ENCODE measurements at places on chromosomes 5 and 9. TPM values are rescaled to one million over a fixed set of nuclear protein-coding genes. Genes with fewer than 3 reads are reported as not detected.
A peak's percentile ranks its signal among the peaks of the same experiment; 100 is the strongest.

DNA sequence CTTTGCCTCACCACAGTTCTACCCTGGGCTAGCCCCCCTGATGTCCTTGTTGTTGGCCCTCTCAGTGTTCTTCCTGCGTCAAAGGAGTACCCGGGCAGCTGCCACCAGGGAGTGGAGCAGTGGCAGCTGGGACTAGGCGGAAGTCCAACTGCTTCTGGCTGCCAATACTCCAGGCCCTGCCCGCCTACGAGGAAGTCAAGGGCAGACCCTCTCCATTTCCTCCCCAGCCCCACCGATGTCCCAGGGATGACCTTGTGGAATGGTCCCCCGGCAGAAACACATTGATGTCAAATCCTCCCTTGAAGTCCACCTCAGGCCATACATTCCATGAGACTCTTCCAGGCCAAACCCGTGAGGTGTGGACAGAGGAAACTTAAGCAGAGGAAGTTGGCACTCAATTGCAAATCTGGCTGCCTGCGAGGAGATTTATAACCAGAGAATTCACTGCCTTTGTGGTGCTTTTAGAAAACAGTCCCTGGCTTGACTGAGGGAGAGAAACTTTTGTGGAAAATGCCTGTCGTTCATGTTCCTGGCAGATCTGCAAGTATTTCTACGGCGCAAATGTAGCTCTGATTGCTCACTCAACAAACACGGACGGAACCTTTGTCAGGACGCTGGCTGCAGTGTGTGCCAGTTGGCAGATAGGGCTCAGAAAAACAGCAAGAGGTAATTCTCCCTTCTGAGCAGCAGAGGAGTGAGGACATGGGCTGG lies 339.7 kb downstream of the RAB3C start:
- peak; percentile 74 for DNase-seq

DNA sequence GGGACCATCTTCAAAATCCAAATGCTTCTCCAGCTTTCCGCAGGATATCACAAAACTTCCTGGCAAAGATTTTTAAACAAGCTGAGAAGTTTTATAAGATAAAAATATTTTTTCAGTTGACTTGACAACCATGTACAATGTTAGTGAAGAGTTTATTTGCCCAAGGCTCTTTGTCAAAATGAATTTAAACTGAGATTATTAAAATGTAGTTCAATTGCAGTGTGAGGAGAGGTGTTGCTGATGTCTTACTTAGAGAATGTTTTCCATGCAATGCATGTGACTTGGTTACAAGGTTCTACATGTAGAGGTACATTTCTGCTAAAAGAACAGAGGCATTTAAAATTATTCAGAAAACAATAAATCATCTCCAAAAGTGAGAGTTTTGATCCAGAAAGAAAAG lies 131.4 kb upstream of the MINAR2 start:
- DNase-seq = no peak

GRCh38 chr5:30930736-30931135 lies 262.8 kb upstream of the CDH6 start:
- no peak for DNase-seq

DNA sequence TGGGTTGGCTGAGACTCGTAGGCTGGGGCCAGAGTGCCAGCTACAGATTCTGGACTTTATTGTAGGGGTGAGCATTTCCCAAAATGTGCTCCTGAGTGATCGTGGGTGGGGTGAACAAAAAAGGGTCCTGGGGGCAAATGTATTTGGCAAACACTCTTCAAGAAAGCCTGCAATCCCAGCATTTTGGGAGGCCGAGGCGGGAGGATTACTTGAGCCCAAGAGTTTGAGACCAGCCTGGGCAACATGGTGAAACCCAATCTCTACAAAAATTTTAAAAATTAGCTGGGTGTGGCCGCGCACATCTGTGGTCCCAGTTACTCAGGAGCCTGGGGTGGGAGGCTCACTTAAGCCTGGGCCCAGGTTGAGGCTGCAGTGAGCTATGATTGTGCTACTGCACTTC lies 55.5 kb upstream of the CDKN2AIPNL start:
- no peak for DNase-seq

DNA sequence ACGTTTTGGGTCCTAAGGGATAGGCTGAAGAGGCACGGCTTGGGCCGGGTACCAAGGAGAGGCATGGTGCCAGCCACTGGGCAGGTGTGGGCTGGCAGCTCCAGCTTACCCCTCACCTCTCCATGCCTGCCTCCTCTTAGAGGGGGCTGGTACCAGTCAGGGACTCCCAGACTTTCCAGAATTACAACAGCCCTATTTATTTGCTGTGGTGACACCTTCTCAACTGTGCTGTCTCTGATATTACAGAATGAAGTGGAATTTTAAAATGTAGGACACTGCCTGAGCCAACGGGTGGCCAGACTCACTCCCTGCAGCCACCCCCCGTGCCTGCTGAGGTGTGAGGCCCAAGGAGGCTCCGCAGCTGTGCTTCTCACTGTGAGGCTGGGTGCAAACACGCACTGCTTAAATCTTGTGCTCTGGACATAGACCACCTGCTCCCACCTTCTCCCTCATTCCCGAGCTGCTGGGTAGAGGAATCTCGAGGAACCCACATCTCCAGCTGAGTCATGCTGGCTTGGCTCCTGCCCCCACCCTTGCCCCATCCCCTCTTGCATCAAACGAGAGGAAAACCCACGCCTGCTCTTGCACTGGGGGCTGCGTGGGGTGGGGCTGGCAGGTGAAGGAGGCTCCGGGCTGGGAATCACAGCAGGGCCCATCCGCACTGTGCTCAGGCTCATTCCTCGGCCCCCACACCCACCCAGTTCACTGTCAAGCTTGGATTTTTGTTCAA lies 47.9 kb downstream of the PRRT1B start:
- DNase-seq = no peak

DNA sequence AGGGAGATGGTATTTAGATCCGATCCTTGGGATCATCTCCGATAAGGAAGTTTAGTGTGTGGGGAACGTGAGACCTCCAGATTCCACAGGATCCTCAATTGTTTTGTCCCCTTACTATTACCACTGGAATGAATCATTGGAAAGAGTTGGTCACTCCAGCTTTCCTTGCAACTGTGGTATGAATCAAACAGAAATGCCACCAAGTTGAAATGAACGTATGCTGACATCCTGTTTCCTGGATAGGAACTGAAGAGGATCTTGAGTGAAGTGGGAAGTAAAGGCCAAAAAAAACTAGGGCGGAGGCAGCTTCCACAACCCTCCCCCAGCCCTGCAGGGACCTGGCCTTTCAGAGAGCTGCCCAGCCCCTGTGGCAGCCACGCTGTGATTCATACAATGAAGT lies 23.9 kb downstream of the IRX1 start:
- DNase-seq = no peak

- DNase-seq = no peak
Observed at GRCh38 chr5:4255441-4255840, 659.8 kb downstream of the IRX1 start.

DNA sequence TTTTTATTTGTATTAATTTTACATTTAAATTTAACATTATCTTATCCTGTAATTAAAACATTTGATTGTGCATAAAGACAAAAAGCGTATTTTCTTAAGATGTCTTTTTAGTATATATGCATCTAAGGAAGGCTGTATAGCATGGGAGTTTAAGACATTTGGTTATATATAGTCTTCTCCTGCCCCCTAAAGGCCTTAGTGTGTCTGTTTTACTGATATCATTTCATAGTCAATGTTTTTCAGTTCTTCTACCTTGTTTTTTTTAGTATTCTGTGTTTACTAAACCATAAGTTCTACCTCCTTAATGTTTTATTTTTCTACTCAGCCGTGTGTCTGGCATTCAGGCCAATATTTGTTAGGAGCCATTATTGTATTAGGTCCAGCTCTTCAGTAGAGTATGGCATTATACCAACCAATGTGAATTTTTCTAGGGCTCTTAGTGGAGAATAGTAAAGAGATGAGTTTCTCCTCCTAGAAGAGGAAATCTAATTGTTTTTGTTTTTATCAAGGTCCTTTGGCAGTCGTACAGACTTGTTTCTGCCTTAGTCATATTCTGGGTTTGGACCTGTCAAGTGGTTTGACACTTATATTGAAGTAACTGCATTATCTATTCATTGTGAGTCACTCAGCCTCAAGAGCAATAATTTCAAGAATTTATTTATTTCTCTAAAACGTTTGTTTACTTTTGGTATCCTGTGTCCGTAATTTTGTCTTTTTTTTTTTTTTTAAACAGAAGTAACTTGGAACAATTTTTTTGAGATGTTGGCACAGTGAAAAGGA lies 74.8 kb downstream of the SLF1 start:
- DNase-seq = no peak

GRCh38 chr9:77133011-77133410 lies 44.3 kb upstream of the VPS13A start:
- DNase-seq = no peak

DNA sequence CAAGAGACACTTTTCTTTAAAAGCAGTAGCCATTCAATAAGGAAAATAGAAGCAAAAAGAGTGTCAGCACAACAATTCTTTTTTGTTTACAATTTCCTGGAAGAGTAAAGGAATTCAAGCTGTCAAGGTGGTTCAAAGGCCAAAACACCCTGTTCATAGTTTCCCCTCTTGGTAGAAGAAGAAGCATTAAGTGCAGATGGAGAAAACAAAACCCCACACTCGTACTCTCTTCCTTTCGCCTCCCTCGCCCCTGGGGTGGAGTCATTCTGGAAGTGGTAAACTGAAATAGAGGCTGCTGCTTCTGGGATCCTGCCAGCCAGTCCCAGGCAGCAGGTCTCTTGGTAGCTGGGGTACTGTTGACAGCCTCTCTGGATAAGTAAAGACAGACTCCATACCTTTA lies 105.0 kb downstream of the ANKRD55 start:
- DNase-seq = no peak

DNA sequence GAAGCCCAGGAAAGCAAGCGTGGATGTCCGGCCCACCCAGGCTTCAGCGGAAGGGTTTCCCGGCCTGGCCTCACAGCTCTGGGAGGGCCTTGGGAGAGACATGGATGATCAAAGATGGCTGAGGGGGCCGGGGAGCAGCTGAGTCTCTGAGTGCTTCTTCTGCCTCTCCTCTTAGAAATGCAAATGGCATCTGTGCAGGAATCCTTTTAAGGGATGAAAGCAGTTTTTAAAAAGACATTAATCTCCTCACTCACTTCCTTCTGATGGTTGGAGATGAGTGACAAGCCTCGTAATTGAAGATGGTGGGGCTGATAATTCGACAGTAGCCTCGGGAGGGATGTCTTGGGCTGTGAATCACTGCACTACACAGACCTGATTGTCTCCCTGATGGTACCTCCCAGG lies 24.3 kb upstream of the PITX1 start:
- no peak for DNase-seq

DNA sequence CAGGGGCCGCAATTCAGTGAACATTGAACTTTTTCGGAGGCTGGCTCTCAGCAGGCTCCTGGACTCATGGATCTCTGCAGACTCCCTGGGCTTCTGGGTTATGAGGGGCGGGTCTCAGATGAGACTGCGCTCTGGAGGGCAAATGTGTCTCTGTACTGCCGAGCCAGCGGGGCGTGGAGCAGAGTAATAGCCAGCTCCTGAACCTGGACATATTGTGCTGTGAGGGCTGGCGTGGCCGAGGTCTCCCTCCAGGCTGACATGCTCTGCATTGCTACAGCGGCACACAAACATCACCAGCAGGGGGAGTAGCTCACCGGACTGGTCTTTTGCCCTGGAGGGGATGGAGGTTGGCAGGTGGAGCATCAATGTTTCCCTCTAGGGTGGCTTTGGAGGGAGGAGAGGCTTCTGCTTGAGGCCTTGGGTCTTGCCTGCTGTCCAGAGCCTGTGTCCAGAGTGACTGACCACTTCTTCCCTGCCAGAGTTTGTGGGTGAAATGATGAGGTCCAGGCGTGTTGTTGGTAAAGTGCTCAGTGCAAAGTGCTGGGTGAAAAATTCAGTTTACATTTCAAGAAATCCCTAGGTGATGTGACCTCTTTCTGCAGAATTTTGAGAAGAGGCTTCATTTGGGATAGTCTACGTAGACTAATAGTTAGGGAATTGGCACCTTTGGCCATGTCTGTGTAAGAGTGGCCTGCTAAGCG lies 10.9 kb upstream of the GADD45G start:
- DNase-seq = no peak

GRCh38 chr5:165410476-165410875 lies 1905.1 kb downstream of the MAT2B start:
- DNase-seq = no peak

GRCh38 chr5:52774005-52774410 lies 13.7 kb upstream of the ITGA1 start:
- no peak for DNase-seq

GRCh38 chr9:15116130-15116580 lies 190.9 kb downstream of the TTC39B start:
- no peak for DNase-seq

DNA sequence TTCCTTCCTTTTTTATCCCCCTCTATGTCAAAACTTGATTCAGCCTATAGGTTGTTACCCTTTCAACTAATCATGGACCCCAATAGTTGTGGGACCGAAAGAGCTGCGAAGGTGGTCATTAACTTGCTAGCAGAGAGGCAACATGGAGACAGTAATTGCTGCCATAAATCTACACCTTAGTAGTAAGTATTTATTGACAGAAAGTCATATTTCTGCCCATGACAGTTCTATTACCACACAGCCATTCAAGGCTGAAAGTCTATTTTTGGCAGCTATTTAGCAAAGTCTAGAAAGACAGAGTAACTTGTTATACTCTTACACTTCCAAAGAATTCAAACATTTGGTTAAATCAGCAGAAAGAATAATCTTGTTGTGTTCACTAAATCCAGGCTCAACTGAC lies 236.2 kb downstream of the PRELID2 start:
- no peak for DNase-seq

GRCh38 chr9:6590772-6591384 lies 54.7 kb downstream of the GLDC start:
- DNase-seq = no peak

DNA sequence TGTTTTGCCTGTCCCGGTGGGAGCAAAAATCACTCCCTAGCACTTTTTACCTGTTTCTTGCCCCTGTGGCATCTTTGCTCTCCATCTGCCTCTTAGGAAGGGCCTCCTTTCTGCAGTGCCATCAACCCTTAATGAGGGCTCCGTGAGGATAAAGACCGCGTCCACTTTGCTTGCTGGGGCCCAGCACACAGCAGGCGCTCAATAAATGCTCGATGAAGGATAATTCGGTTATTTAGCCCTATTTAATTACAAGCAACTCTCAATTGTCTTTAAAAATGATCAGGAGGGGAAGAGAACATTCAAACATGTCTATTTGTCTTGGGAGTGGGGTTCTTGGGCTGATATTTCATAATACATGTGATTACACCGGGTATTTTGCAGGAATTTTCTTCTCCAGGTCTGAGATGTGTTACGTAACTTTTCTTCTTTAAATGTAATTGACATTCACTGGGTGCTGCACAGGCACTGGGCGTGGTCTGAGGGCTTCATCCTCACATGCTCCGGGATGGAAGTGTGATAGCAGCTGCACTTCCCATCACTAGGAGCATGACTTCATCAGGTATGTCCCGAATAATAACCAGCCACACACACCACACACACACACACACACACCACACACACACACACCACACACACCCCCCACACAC lies 19.8 kb upstream of the NTNG2 start:
- DNase-seq = no peak

Gene BTNL3
- not detected for total RNA-seq

Gene SPOCK1
- 8.5 TPM for total RNA-seq

Gene NUTM2F
- not detected for total RNA-seq

Gene PCA3
- not detected for total RNA-seq

Gene OR1J4
- total RNA-seq = not detected

Gene EMB
- total RNA-seq = 1.1 TPM

Gene FOXI1
- total RNA-seq = not detected

Gene SPATA31E1
- not detected for total RNA-seq
